ENCODE measurements at places on chromosomes 5 and 9.

DNA sequence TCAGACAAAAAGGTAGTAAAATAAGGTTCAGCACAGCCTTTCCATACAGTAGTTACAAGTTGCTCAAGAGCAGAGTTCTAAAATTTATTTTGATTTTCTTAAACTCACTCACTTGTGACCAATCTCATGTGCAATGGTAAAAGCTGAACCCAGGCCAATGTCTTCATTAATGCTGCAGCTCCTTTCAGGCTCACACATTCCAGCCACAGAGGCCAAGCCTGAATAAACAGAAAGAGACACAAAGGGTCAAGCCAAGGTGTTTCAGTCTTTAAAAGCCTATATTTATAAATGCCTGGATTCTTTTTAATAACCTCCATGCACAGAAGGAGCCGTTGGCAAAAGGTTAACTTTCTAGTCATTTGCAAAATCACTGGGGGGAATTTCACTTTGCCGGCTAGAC lies 152.5 kb downstream of the ADAMTS6 start:
- DNase-seq = no peak

DNA sequence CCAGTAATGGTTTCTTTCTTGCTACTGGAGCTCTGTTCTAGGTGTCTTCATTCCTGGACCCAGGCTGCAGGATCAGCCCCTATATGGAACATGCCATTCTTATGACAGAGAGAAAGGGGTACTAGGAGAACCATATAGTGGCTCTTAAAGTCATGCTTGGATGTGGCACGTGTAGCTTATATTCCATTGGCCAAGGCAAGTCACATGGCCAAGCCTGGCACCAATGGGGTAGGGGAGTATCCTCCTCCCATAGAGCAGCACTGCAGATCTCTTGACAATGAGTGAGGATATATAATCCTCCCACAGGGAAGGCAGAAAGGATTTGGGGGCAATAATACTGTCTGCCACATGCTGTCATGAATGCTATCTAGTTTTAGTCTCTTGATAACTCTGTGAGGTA lies 193.3 kb downstream of the PALM2AKAP2 start:
- DNase-seq = no peak

DNA sequence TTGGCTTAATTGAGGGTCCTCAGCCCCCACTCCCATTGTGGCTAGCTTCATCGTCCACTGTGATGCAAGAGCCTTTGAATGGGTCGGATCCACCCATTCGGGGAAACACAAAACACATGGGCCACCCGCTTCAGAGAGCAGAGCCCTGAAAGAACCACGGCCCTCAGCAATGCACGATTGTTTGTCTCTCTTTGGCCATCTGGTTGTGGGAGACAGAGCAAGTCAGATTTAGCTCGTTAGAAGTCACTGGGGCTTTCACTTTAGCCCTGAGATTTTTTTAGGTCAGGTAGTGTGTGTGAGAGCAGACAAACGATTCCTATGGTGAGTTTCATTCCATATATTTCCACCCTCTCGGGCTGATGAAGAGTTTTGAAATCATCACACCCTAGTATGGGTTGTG lies 12.9 kb upstream of the COL15A1 start:
- no peak for DNase-seq

- DNase-seq = no peak
These were observed 87.2 kb downstream of the FSTL4 start for GRCh38 chr5:133525126-133525525.

DNA sequence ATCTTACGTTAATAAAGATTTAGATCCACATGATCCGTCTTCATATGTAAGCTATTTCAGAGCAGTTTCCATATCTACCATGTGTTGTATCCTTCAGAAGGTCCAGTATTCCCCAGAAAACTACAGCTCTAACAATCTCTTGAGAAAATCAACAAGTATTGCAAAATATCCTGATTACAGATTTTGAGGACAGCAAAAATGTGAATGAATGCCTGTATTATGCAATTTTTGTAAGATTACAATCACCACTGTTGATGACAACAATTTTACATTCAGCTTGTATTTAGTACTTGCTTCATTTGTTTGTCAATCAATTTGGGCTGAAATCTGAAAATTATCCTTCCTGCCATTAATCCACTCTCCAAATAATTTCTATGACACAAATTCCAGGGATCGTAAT lies 43.0 kb upstream of the FLT4 start:
- no peak for DNase-seq

DNA sequence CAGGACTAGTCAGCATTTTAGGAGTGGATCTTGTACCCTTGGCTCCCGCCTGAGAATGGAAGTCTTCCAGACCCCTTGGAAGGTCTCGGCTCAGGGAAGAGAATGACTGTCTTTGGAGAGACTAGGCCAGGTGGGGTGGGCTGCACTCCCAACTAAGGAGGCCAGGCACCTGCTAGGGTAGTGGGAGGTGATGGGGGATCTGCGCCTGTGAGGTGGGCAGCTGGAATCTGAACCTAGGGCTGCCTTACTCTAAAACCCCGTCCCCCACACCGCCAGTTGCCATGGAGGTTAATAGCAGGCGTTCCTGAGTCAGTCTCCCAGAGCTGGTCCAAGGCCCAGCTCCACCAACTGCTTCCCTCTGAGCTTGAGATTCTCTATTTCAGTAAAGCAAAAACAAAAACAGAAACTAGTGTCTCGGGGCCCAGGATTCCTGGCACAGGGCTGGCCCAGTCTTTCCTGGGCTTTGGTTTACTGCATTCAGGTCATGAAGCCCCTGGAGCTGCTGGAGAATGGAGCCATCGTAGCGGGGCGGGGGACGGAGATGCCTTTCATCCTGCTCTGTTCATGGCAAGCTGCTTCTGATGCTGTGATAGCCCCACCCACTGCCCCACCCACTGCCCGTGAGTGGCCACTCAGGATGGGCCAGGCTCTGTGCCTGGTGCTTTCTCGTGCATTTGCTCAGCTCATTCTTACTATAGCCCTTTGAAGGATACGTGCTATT lies 57.5 kb downstream of the DAB2IP start:
- DNase-seq = no peak

GRCh38 chr9:136011703-136012496 lies 50.7 kb upstream of the UBAC1 start:
- no peak for DNase-seq

- peak; percentile 37 for DNase-seq
These were observed 792 bp downstream of the NTMT1 start for GRCh38 chr9:129626625-129627284.

DNA sequence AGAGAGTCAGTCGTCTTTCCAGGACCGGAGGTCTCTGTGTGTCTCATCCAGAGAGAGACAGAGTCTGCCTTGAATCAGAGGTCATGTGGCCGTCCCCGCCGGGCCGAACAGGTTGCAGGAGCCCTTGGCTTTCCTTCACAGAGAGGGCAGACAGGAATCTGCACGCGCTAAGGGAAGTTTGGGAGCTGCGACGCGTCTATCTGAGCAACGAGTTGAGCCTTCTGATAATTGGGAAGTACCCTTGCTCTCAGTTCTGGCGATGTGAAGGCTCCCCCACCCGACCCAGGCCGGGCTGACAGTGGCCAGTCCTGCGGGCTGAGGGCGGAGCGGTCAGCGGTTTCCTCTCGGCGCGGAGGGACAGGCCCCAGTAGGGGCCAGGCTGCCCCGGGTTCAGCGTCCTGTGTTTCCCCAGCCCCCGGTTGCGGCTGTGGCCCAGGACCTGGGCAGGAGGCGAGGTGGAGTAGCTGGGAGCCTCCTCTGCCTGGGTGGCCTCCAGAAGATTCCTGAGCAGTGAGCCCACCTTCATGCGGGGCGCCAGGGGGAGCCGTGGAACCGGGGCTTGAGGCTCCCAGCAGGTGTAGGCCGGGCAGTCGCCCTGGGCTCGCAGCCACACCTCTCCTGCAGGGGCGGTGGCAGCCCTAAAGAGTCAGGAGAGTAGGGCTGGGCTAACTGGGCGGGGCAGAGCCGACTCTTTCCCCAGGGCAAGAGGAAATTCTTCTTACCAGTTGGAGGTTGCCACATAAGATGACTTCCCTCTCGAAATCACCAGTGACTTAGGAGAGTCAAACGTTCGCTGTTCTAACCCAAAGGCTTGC lies 13.9 kb downstream of the NR2F1 start:
- DNase-seq = no peak

GRCh38 chr5:38725371-38725865 lies 120.4 kb upstream of the OSMR start:
- DNase-seq = no peak

GRCh38 chr5:138179277-138179857 lies 455 bp downstream of the KIF20A start:
- no peak for DNase-seq

GRCh38 chr5:93342563-93343061 lies 238.4 kb downstream of the NR2F1-AS1 start:
- DNase-seq = no peak

- DNase-seq = no peak
These were observed 64.7 kb downstream of the CRB2 start for GRCh38 chr9:123420592-123421111.

- DNase-seq = no peak
These were observed 167.9 kb downstream of the DENND1A start for GRCh38 chr9:123761905-123762605.

GRCh38 chr9:111926421-111926875 lies 29.8 kb downstream of the UGCG start:
- DNase-seq = peak; percentile 52

- no peak for DNase-seq
These were observed 42.1 kb downstream of the MRPL36 start for GRCh38 chr5:1757511-1757910.

- DNase-seq = no peak
These were observed 112.6 kb upstream of the CPEB4 start for GRCh38 chr5:173775261-173776197.

GRCh38 chr5:52134013-52134650 lies 653.6 kb upstream of the ITGA1 start:
- no peak for DNase-seq

GRCh38 chr5:42590566-42590965 lies 166.1 kb upstream of the CCDC152 start:
- no peak for DNase-seq

- no peak for DNase-seq
These were observed 16.9 kb upstream of the SNCAIP start for GRCh38 chr5:122295138-122295537.

DNA sequence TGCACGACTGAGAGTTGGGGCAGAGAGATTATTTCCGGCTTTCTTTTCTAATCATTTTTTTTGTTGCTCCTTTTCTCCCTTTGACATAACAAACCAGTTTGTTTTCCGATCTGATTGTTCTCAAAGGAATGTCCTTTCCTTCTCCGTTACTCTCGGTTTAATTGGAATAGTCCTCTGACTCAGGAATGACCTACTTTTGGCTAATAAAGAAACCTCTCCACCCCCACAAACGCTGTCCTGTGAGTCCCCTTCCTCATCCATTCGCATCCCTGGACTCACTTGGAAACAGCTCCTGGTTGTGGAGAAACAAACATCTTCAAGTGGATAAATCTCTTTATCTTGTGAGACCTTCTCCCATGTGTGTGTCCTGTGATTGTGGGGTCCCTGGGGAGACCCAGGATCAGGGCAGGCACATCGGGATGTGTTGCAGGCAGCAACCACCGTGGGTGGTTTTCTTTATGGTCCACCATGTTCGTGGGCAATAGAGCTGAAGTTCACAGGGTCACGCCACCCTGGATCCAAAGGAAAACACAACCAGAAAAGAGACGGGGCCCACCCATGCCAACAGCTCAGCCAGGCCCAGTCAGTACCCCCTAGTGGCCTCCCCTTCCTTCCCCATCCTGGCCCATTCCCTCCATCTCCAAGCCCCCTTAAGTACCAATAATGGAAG lies 45.2 kb upstream of the NEK6 start:
- DNase-seq = no peak

DNA sequence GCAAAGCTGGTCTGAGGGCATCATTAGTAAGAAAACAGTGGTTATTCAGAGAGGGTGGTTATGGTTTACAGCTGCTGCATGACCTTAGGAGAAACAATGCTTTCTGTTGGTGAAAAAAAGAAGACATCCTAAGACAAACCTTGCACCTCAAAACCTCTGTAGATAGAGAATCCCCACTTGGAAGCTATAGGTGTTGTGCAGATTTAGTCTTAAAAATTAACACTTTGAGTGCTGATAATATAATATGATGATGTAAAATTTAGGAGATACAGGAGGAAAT lies 1.4 kb upstream of the PTTG1 start:
- no peak for DNase-seq

DNA sequence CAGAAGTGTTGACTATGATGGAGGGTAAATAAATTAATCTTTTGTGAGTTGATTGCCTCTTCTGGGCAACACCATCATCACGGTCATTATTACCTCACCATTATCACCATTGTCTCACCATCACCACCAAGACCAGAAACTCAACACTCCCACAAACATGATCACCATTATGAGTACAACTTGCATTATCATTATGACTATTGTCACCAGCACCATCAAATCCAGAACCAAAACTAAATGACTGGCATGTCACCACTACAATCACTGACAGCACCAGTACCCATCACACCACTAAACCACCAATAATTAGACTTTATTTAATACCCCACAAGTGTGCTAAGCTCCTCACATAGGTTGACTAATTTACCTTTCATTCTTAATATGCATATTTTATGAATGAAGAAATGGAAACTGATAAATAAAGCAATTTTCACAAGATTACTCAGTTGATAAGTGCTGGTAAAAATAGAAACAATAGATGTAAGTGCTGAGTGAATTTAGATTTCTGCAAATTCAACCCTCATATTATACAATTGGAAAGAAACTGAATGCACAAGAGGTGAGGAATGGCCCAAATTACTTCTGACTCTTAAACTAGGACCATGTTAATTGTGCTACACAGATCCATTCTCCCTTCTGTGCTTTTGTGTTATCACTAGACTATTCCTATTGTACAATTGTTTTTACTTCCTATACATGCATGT lies 517.8 kb upstream of the PAPPA start:
- DNase-seq = no peak

DNA sequence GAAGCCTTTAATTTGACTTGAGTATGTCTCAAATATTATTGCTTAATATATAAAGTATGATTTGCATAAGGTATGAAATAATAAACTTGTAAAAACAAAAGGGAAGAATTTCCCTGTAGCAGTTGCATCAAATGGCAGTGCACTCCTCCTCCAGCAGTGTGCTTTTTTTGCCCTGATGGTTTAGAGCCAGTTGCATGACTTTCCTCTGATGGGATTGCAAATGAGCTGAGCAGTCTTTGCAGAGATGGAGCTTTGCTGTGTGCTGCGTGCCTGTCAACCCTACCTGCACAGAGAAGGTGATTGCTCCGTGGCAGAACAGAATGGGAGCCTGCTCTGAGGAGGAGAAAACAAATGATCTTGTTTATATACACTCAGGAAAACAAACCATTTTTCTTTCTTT lies 22.7 kb upstream of the CATSPER3 start:
- no peak for DNase-seq

DNA sequence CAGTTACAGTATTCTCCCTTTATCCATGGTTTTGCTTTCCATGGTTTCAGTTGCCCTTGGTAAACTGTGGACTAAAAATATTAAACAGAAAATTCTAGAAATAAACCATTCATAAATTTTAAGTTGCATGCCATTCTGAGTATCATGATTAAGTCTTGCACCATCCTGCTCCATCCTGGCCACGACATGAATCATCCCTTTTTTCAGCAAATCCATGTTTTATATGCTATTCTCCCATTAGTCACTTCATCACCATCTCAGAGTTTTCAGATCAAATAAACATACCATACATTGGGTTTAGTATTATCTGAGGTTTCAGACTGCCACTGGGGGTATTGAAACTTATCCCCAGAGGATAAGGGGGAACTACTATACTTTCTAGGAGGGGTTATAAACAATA lies 234.4 kb upstream of the ATP10B start:
- DNase-seq = no peak

Data from stimulated activated CD4-positive, alpha-beta T cell treated with anti-CD3 and anti-CD28 coated beads, Interleukin-4, amount 100 ng/mL, for 24 hours (primary cell).